Prostate gland (tissue), 2 donors: ENCODE measurements at places on chromosomes 11 and 22. TPM values are rescaled to one million over a fixed set of nuclear protein-coding genes. Genes with fewer than 3 reads are reported as not detected.
A peak's percentile ranks its signal among the peaks of the same experiment; 100 is the strongest.

GRCh38 chr11:119889111-119889510 is 160.1 kb upstream of the NECTIN1 start:
- no peak for DNase-seq

DNA sequence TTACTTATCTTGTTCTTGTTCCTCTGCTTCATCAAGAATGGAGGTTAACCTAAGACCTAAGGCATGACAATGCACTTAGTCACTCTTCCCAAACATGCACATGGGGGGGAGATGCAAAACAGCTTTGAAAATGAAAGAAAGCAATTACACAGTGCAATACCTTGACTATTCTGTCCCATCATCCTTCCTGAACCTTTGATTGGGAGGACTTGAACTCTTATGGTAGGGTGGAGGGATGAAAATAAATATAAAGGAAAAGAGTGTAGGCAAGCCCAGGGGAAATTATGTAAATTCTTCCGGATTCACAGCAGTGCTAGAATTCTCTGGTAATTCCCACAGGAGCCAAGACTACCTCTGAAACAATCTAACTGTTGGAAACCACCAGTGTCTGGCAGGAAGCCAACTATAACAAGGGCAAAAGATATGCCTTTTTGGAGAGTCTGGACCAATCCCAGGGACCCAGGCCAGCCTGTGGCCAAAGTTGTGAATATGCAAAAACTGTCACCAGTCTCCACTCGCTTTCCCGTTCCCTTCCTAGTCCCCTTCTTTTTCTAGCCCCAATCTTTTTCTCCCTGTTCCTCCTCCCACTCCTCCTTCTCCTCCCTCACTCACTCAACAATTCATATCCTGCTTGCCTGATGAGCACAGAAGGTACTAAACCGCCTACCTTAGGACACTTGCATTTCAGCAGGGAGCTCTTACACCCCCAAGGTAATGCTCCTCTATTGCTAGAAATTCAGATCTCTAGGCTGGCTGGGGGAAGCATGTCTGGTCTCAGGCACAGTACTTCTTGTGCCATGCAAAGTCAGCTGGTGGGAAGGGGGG is 2.5 kb upstream of the RCN1 start:
- DNase-seq, result peak; percentile 36

The REXO2 gene
- total RNA-seq, result 151 TPM

DNA sequence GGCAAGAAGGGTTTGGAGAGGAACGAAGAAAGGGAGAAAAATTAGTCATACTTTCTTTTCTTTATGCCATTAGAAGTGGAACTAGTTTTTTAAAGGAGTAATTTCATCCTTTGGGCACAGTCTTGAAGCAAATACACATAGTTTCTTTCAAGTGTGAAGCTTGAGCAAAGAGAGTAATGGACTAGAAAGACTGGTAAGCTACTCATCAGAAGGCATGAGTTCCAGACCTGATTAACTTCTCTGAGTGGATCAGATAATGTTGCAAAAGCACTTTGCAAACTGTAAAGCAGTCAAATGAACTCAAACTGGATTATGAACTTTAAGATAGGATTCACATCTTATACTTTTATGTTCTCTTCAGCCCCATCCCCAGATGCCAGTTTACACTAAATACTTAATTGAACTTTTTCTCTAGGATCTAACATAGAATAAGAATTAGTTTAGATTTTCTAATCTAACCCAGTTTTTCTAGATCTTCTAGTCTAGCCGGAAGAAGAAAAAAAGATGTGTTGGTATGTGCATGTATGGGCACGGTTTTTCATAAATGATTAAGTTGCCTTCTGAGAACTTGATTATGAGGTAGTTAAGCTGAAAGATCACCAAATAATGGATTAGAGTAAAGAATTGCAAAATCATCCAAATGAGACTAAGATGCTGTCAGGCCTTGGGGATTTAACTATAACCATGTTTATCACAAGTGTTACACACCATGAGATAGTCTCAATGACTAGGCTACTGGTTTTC is 2.5 kb downstream of the DDIAS start:
- DNase-seq, result no peak

DNA sequence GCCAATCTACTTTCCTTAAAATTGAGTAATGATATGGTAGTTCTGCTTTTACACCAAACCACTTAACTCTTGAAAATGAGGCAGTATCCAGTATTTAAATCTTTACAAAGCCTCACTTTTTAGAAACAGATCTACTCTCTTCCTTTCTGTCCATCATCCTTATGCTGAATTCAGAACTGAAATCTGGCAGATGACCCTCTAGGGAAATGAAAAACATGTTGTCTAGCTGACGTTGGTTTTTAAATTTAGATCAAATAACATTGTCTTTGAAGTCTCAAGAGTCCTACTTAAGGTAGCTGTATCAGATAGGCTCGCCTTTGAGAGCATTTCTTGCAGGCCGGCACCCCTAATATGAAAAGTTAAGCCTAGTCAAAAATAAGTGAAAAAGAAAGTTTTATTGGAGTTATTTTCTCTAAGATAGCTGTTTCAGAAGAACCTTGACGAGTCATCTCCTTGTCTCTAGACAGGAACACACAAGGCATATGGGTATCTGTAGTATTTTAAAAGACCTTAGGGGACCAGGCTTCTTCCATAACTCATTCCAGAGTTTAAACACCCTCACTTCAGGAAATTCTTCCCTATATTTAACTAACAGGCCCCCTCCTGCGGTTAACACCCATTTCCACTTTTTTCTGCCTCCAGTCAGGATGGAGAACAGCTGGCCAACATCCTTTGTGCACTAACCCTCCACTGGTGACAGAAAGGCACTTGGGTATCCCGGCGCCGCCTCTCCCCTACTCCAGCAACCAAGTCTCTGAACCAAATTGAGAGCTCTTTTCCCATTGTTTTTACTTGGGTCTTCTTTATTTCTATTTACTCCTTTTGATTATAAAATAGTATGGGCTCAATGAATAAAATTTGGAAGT is 81.2 kb downstream of the WNT11 start:
- no peak for DNase-seq

GRCh38 chr22:18069041-18069440 is 8.7 kb upstream of the PEX26 start:
- no peak for DNase-seq

DNA sequence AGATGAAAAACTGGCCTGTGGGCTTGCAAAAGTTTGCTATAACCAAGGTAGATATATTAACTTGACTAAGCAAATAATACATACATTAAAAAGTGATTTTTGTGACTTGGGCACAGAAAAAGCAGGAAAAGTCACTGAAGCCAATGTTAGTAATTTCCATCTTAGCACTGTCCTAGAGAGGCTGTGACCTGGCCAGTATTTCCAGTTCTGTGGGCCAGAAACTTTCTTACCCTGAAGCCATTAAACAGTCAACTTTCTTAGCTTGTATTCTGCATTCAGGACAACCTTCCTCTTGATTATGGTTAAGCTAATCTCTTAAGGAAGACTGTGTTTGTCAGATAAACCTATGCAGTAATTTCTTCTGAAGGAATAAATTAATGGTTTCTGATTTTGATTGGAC is 22.3 kb upstream of the SLC36A4 start:
- no peak for DNase-seq

The ART5 gene
- total RNA-seq, result not detected

DNA sequence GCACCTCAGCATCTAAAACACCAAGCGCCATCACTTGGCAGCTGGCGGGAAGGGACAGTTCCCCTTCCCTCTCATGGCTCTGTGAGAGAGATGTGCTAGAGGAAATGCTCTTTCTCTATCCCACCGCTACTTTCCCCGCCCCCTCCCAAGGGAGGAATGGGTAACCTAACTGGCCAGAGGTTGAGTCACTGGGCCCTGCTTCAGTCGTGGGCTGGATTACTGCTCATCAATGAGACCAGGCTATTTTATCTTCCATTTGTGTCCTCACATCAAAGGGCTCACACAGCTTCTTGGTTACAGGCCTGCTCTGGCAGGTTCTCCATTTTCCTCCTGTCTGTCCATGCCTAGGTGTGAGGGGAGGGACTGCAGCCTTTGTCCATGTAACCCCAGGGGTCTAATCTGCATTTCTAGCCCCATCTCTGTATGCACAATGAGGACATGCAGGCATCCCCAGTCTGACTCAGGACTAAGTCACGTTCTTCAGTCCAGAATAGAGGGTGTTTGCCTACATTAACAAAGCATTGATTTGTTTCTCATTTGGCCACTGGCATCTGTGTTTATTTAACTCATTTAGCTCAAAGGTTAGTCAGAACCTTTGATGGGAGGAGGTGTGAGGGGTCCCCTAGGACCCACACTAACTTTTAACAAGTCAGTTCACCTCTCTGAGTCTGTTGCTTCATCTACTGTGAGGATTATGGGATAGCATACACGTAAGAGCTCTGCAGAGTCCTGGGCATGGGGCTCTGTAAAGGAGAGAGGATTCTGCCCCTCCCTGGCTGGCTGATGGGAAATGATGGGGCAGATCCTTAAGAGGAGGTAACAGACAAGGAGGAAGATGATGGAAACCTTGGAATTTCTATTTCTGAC is 99.1 kb downstream of the XRRA1 start:
- no peak for DNase-seq

DNA sequence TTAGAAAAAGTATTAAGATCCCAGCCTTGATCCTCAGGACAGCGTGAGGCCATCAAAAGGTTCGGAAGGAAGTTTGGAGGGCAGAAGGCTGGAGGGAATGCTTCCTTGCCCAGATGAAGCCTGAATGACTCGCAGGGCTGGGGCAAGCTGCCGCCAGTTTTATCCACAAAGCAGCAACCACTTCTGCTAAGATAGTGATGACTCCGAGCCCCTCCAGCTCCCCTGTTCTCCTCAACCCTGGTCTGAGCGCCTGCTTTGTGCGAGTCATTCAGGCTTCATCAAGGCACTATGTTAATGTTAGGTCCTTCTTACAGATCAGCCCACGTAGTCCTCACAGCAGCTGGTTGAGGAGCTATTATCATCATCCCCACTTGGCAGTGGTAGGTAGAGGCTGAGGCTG is 158.8 kb downstream of the COMMD9 start:
- no peak for DNase-seq

The APOA4 gene
- not detected for total RNA-seq

The CHCHD10 gene
- 17.3 TPM for total RNA-seq

DNA sequence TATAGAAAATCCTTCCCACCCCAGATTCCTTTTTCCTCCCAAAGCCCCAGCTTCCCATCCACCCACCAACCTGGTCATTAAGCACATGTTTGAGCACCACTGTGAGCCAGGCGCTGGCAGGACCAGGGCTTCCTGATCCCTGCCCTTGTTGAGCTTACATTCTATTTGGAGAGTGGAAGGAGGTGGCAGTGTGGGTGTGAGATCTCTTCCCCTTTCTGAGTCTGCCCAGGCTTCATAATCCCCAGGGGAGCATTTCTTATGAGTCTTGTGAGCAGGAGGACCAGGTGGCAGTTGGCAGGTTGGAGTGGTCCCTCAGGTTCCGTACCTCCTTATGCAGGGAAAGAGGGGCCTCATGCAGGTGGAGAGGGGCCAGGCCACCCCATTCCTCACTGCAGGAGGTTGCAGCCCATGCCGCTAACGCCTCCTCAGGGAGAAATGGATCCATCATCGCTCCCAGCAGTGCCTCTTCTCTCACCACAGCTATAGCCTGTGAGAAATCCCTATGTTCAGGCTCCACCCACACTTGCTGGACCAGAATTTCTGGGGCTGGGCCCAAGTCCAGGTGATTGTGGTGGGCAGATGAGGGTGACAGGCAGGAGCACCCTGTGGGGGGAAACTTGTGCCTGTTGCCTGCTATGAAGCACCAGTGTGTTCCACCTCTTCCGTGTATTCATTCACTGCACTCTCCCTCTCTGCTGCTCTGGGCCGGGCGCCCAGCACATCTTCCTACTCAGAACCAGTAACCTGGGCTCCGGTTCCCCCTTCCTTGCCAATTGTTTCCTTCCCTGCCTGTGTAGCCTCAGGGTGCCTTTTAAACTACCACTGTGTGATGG is 23.5 kb downstream of the UBE2L3 start:
- peak; percentile 10 for DNase-seq

The CTSW gene
- 1.3 TPM for total RNA-seq

GRCh38 chr22:32746732-32747131 is 54.8 kb upstream of the TIMP3 start:
- DNase-seq, result no peak

DNA sequence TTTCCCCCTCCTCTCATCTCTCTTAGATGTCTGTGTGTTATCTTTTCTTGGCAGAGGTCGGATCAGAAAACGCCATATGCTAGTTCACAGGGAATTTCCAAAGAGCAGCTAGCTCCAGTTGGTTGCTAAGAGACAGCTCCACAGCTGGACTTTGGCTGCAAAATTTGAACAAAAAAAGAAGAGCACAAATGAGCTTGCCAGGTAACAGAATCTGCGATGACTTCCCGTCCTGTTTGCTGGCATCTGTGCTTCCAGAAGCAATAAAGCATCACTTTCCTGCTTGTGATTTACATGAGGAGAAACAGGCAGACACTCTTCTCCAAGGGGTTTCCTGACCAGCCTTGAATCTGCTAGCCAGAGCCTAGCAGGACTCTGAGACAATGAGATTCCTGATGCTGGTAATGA is 596.0 kb upstream of the B3GAT1 start:
- no peak for DNase-seq

The TBC1D10A gene
- 46.1 TPM for total RNA-seq

- no peak for DNase-seq
These were observed 204.2 kb downstream of the GRM5 start for GRCh38 chr11:88861618-88862017.

GRCh38 chr11:79547256-79547655 is 106.4 kb upstream of the TENM4 start:
- DNase-seq, result no peak
